Lower leg skin (tissue), 4 donors: ENCODE measurements at places on chromosomes 2 and 18. TPM values are rescaled to one million over a fixed set of nuclear protein-coding genes. Genes with fewer than 3 reads are reported as not detected.
A peak's percentile ranks its signal among the peaks of the same experiment; 100 is the strongest.

The TTC27 gene
- total RNA-seq = 11.0 TPM

DNA sequence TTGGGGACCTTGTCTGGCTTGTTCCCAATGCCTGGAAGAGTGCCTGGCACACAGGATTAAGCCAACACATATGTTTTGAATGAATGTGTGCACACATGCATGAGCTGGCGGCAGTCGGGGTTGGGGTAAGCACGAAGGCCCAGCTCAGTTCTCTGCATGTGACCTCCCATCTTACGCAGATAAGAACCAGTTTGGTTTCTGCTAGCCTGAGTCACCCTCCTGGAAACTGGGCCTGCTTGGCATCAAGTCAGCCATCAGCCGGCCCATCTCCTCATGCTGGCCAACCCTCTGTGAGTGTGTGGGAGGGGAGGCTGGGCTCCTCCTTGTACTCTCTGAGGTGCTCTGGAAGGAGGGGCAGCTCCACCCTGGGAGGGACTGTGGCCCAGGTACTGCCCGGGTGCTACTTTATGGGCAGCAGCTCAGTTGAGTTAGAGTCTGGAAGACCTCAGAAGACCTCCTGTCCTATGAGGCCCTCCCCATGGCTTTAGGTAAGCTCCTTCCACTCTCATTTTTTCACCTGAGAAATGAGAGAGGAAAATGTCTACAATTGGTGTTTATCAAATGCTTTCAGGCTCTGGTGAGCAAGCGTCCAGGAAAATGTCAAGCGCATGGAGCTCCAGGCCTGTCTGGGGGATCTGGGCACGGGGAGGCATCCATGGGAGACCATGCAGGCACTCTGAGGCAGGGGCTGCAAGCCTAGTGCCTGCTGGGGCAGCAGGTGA lies 9.7 kb upstream of the IL1RN start:
- DNase-seq = peak; percentile 82

DNA sequence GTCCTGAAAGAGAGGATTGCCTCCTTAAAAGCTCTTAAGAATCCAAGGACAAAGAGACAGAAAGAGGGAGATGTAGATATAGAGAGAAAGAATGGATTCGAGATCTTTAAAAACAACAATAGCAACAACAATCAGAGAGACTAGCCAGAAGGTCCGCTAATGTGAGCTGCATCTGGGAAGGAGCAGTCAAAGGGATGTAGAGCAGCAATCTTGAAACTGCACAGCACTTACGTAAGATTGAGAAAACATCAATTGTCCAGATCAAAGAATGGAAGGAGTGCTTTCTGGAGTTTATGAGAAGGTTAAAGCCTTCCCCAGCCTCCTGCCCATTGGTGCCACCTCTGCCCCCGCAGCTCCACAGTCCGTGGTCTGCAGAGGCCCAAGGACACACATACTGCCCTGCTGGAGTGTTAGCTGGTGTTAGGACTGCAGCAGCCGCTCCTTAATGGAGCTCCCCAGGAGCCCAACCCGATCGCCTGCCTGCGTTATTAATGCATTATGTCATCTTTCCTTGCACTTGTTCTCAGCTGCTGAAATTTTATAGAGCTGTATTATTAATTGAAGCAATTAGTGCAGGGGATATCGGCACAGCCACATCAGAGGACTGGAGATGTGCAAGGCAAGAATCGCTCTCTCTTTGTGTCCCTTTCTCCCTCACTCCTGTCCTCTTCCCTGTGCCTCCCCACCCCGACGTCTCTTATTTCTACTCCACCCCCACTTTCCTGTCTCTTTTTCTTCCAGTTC lies 94.2 kb upstream of the STPG4 start:
- DNase-seq = no peak

GRCh38 chr2:7930800-7931635 lies 750.8 kb upstream of the ID2 start:
- DNase-seq = no peak

GRCh38 chr18:44830581-44830980 lies 149.9 kb downstream of the SETBP1 start:
- DNase-seq = no peak

- DNase-seq = no peak
Observed at GRCh38 chr2:127355407-127356008, 32.3 kb downstream of the MAP3K2 start.
